ENCODE measurements at places on chromosomes 7 and 10. TPM values are rescaled to one million over a fixed set of nuclear protein-coding genes. Genes with fewer than 3 reads are reported as not detected.

- DNase-seq = no peak
These were observed 78.6 kb upstream of the ARMC3 start for GRCh38 chr10:22849077-22849805.

DNA sequence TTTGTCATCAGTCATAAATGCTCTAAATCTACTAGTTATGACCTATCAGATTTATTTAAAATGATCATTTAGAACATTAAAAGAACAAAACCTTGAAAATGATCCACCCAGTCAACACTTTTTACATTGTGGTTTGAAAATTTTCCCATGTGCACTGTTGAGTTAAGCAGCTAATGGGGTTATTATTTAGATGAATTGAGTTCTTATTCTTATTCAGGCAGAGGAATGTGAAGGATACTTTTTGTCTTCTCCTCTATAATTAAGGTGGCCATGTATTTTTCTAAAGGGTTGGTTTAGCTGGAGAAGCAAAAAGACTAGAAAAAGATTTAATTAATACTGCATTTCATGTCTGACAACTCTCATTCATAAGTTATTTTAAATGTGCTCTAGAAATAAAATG, 74.9 kb upstream of the FEZF1 start:
- no peak for DNase-seq

- DNase-seq = no peak
These were observed 55.0 kb upstream of the NKX6-2 start for GRCh38 chr10:132840698-132841614.

DNA sequence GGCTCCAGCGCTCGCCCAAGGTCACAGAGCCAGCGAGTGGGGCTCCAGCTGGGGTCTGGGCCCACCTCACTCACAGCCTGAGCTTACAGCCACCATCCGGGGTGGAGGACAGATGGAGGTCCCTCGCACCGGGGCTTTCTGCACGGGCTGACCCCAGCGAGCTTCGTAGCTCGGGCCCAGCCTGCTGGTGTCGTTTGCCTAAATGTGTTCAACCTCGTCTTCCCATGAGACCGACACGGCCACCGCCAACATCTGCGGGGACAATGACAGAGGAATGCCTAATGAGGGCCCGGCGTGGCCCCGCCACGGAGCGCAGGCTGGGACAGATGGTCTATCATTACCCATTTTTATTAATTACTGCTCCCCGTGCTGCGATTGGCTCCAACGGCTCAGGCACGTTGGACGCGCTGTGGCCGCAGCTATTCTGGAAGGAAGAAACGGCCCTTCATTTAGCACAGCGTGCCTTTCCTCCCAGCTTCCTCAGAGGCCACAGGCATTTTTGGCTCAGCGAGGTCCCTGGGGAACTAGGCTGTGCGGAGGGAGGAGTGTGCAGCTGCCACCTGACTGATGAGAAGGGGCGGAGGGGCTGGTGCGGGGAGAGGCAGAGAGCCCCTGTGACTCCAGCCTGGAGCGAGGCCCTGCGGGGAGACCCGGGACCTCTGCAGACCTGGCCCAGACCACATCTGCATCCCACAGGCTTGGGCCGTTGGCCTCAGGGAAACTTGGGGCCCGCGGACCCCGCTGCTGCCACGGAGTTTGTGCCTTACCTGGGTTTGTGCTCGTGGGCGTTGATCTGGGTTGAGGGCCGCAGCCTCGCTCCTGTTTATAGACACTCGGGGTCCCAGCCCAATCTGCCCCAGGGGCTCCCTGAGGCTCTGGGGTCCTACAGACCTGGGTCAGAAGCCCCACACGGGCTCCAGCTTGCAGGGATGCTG, 22.9 kb upstream of the ELFN1 start:
- no peak for DNase-seq

The NAT16 gene
- total RNA-seq = not detected

The ZNF804B gene
- not detected for total RNA-seq

The IFIT1B gene
- 0.29 TPM for total RNA-seq

DNA sequence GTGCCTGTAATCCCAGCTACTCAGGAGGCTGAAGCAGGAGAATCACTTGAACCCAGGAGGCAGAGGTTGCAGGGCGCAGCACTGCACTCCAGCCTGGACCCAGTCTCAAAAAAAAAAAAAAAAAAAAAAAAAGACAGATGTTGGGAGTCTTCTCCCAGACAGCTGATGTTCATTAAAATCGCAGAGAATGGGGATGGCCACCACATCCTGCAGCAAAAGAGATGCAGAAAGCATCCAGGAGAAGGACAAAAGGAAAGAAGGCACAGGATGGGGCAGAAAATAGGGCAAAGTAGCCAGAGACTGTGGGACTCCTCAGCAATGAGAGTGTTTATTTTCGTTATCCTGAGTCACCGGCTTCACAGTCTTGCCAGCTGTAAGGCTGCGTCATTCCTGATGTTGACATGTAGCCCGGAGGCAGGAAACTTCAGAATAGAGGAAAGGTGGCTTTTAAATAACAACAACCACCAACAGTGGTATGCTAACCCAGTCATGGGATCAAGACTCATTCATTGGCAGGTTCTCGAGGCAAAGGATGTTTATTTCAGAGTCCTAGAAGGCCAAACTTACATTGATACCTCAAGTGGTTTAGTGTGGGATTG, 149.5 kb upstream of the SVIL start:
- no peak for DNase-seq

- no peak for DNase-seq
These were observed 6.9 kb downstream of the MMD2 start for GRCh38 chr7:4951903-4952636.

DNA sequence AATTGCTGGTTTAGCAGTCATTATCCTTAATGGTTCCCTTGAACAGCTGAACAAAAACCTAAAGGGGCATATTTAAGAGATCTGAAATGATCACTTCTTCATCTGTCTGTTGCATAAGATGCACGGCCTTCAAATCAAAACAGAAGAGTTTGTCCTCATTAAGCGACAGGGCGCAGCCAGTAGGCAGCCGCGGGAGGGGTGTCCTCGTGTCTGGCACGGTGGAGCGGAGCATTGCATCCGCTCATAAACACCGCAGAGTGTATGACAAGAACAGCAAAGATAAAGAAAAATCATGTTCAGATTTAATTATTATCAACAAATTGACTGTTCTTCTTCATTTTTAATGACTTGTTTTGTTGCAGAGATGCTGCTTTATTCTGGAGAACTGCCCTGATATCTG, 255.6 kb upstream of the ADARB2 start:
- no peak for DNase-seq

The CPEB3 gene
- 3.8 TPM for total RNA-seq

GRCh38 chr7:68754414-68754813, 843.9 kb upstream of the AUTS2 start:
- no peak for DNase-seq

The CYP26C1 gene
- total RNA-seq = 0.05 TPM

DNA sequence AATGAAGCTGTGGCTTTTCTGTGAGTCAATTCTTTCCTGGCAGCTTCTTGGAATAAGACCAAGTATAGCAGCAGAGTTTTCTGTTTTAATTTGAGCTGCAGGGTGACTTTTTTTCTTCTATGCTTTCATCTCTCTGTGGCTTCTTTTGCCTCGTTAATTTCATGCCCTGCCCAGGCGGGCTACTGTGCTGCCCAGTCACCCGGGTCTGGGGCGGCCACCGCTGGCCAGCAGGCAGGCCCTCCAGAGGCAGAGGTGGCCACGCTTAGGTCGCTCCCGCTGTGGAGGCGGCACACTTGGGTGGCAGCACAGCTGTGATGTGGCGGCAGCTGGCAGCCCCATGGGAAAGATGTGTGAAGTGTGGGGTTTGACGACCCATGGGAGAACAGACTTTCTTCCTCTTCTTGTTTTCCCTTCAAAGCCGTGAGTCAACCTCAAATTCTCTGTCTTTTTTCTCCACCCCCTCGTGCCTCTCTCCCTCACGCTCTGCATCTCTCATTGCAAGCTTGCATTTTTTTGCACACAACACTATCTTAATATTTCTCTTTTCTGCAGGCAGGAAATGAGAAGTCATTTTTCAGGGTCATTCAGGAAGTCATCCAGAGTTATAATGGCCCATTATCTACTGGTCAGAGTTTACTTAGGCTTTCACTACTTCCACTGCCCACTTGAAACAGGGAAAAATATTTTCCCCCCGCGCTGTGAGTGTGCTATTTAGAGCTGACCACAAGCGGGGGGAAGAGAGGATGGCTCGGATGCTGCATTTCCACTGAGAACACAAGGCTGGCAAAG, 67.8 kb downstream of the EGFR start:
- no peak for DNase-seq

DNA sequence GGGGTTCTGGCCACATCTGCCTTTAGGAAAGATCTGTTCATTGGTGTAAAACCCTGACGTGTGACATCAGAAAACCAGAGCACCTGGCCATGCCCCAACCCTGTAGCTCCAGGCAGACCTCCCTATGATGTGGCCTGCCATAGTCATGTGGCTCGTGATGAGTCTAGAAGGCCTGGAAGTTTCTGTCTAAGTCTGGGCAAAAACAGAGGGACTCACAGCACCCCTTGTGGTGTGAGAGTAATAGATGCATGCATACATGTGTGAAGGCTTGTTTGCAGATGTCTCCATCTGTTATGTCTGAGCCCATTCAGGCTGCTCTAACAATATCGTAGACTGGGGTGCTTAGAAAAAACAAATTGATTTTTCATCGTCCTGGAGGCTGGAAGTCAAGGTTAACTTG, 309.3 kb downstream of the PAXIP1 start:
- DNase-seq = no peak

The LBX1 gene
- not detected for total RNA-seq

The ELOVL3 gene
- not detected for total RNA-seq

The GATAD1 gene
- 18.3 TPM for total RNA-seq

DNA sequence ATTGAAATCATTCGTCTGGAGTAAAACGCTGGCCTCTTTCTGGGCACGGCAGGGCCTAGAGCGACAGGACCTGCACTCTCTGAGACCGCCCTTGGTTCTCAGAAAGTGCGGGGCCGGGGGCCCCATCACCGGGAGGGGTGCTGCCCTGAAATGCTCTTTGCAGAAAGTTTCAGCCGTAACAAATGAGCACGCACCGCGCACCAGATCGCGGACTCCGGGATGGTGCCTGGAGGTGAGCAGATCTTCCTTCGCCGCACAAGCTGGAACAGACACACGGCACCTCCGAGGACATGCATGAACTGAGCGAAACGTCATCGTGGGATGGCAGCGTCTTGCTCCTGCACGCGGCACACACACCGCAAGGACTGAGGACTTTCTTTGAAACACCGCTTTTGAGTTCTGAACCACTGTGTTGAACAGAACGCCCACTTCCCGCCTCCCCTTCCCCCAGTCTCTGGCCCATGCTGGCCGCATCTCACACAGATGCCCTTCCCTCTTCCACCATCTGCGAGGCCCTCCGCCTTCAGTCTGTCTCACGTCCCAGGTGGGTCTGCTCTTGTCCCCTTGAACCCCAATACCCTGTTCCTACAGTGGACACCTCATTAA, 538.7 kb upstream of the MGMT start:
- no peak for DNase-seq

The LRRC61 gene
- total RNA-seq = 25.3 TPM

GRCh38 chr10:73806176-73806950, 5.0 kb downstream of the NDST2 start:
- no peak for DNase-seq

The FAM25G gene
- total RNA-seq = not detected

GRCh38 chr10:47184273-47184672, 115.7 kb upstream of the GDF10 start:
- DNase-seq = peak; percentile 28

DNA sequence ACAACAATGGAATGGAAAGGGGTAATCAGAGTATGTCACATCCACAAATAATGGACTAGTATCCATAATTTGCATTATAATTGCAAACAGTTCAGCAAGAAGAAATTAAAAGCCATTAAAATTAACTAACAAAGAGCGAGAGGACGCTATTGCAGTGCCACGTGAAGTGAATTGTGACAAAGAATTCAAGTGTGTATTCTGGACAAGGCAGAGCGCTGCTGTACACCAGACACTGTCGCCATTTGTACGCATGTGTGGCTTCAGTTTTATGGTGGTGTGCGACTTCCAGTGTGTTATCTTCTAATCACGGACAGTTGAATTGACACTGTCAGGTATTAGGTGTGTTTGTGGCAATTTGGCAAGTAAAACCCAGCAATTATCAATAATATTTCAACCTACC, 11.3 kb downstream of the CYP3A5 start:
- no peak for DNase-seq

DNA sequence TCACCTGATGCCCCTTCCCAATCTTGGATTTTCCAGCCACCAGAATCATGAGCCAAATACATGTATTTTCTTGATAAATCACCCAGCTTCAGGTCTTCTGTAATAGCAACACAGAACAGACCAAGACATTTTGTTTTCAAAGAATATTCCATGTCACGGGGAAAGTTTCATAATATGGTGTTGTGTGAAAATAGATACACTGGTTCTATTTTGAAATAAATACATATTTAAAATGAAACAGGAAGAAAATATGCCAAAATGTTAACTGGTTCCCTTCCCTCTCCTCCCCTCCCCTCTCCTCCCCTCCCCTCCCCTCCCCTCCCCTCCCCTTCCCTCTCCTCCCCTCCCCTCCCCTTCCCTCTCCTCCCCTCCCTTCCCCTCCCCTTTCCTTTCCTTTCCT, 30.3 kb upstream of the CAMK1D start:
- DNase-seq = no peak

The NFKB2 gene
- 199 TPM for total RNA-seq

- DNase-seq = no peak
These were observed 37.2 kb upstream of the OPTN start for GRCh38 chr10:13062803-13063202.

The GIMAP7 gene
- total RNA-seq = 49.9 TPM

DNA sequence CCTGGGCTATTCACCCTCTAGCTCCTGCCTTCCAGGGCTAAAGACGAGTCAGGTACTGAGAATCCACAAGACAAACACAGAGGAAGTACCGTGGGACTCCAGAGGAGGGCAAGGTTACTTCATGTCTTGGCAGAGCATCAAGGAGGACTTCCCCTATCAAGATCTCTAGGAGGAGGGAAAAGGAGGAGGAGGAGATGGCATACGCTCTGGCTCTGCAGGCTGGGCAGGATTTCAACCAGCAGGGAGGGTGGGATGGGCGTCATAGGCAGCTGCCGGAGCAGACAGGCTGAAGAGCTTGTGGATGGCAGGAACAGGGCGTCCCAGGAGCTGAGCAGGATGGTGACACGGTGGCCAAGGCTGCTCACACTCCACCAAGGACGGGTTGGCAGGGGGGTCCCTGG, 21.3 kb downstream of the MDH2 start:
- no peak for DNase-seq
